NCI-H2107 (cell line): ENCODE measurements at places on chromosomes 12 and 14.

- no peak for DNase-seq
Measured at GRCh38 chr12:56520506-56520905, 1.1 kb upstream of the RBMS2 start.

- DNase-seq, result no peak
Measured at GRCh38 chr12:93777254-93777653, 100.1 kb downstream of the CRADD start.

- no peak for DNase-seq
Measured at GRCh38 chr12:94705676-94706075, 55.3 kb upstream of the TMCC3 start.

- DNase-seq, result no peak
Measured at GRCh38 chr14:35932136-35932535, 106.0 kb downstream of the BRMS1L start.

DNA sequence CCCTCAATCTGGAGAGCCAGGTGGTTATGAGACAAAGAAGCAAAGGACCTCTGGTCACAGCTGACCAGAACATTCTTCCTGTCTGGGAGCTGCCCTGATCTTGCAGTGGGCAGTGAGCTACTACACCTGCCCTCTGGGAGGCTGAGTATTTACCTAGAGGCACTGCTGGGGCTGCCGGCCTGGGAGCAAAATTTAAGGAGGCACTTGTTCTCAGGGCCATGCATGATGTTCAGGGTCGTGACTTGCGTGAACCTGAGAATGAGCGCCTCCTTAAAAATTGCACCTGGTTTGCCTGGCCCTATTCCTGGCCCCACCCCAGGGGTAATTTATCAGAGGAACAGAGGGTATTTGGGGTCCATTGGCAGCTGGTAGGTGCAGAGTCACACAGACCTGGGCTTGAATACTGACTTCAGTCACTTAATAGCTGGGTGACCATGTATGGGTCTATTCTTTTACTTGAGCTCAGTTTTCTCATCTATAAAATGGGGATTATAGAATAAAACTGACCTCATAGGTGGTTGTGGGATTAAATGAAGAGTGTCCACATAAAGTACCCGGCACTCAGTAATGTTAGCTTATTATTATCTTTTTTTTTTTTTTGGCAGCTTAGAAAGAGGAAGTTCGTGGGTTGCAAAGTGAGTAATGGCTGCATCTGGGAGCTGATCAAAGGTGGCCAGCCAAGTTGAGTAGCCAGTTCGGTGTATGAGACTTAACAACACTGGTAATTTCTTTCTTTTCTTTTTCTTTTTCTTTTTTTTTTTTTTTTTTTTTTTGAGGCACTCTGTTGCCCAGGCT is 107.4 kb upstream of the MED13L start:
- DNase-seq, result no peak

GRCh38 chr12:89750389-89751351 is 42.0 kb upstream of the ATP2B1 start:
- no peak for DNase-seq

- DNase-seq, result no peak
Measured at GRCh38 chr12:80321653-80322052, 122.4 kb upstream of the PTPRQ start.

- DNase-seq, result no peak
Measured at GRCh38 chr14:53516261-53516774, 363.2 kb upstream of the DDHD1 start.

DNA sequence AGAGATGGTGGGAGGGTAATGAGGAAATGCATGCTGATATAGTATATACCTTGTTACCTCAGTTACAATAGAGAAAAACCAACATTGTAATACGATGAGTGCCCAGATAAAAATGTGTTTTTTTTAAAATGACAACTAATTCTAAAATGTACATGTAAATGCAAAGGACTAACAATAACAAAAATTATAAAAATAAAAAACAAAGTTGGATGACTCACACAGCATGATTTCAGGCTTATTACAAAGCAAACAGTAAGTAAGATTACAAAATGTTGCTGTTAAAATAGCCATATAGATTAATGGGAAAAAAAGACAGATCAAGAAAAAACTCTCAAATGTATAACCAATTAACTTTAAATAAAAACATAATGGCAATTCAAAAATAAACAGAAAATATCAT is 1099.4 kb downstream of the FSCB start:
- DNase-seq, result no peak

- DNase-seq, result no peak
Measured at GRCh38 chr14:52078095-52078531, 9.3 kb upstream of the NID2 start.

- peak; percentile 47 for DNase-seq
Measured at GRCh38 chr14:70735043-70735442, 74.3 kb downstream of the MAP3K9 start.
